ENCODE measurements at places on chromosomes 11 and 22. TPM values are rescaled to one million over a fixed set of nuclear protein-coding genes. Genes with fewer than 3 reads are reported as not detected.

DNA sequence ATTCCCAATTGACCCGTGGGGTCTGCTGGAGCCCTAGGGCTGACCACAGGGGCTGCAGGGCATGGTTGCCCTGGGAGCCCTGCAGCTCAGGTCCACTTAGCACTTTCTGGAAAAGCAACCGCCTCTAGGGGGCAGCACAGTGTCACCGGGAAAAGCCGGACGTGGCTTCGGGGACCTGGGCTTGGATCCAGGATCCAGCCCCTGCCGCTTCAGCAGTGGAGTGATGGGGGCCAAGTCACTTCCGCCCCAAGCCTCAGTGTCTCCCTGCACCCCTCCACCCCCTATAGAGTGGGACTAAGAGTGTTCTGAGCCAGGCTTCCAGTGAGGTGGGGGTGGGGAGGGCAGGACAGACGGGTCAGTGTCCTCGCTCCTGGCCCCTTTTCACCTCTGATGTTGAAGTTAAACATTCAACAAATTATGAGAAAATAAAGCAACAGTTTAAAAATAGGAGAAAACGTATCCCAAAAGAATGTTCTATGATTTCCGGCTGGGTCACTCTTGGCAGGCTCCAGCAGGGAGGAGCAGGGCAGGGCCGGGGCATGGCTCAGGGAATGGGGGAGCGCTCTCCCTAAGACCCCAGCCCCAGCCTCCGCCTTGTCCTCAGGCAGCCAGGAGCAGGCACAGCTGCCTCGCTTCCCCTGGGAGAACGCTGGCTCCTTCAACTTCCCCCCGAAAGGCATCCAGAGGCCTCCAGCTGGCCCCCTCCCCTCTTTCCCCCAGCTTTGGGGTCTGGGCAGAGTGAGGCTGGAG is 96.5 kb upstream of the FGF3 start:
- DNase-seq, result no peak

GRCh38 chr11:109726061-109726460 is 304.1 kb downstream of the C11orf87 start:
- DNase-seq, result no peak

DNA sequence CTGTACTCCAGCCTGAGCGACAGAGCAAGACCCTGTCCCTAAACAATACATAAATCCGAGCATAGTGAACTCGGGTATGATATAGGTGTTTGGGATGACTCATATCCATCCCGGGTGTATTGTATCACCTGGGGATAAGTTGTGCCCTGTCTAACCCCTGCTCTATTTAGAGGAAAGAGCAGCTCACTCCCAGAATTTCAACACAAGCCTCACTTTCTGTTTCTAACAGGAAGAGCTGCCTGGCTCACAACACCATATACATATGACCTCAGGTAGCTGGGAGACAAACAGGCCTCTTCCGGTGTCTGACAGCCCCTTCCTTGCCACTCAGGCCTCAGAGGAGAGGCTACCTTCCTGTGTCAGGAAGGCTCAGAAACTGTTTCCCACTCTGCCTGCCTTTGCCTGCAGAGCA is 9.9 kb upstream of the MICALL1 start:
- no peak for DNase-seq

OR10A5 gene
- not detected for total RNA-seq

GRCh38 chr11:115345361-115345760 is 158.9 kb downstream of the CADM1 start:
- no peak for DNase-seq

- no peak for DNase-seq
Measured at GRCh38 chr11:96967616-96968015, 577.8 kb downstream of the JRKL start.

GRCh38 chr11:19237813-19238212 is 2.9 kb downstream of the E2F8 start:
- DNase-seq, result no peak

DNA sequence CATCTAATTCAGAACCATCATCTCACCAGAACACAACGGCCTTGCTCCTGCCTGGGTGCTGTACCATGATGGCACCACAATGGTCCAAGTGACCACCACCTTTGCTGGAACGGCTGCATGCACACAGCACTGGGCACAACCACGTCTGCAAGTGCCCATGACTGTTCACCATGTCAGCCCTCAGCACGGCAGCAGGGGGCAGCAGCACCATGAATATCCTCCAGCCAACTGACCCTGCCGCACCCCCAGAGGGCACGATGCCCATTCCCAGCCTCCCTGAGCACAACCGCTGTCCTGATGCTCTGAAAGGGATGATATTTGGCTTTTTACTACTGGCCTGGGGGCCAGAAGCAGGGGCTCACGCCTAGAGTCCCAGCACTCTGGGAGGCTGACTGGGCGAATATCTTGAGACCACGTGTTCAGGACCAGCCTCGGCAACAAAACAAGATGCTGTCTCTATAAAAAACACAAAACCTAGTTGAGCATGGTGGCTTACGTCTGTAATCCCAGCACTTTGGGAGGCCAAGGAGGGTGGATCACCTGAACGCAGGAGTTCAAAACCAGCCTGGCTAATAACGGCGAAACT is 25.7 kb downstream of the DRD4 start:
- no peak for DNase-seq

GRCh38 chr11:16936643-16937042 is 77.6 kb downstream of the PLEKHA7 start:
- no peak for DNase-seq

KLHL35 gene
- total RNA-seq, result 0.95 TPM

DNA sequence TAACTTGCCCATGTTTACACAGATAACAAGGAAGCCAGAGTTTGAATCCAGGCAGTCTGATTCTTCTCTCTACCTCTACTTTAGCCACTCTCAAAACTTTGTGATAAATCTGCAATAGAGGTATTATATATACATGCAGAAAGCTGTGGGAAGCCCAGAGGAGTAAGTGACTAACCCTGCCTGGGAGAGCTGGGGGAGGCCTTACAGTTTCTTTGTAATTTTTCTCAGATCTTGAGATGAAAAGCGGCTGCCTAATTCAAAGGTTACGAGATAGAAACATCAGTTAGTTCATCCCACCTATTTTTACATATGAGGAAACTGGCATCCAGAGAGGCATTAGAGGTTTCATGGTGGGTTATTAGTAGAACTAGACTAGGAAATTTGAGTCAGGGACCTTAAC is 4.9 kb downstream of the STIM1 start:
- no peak for DNase-seq

GRCh38 chr22:32695451-32695891 is 106.0 kb upstream of the TIMP3 start:
- no peak for DNase-seq

DNA sequence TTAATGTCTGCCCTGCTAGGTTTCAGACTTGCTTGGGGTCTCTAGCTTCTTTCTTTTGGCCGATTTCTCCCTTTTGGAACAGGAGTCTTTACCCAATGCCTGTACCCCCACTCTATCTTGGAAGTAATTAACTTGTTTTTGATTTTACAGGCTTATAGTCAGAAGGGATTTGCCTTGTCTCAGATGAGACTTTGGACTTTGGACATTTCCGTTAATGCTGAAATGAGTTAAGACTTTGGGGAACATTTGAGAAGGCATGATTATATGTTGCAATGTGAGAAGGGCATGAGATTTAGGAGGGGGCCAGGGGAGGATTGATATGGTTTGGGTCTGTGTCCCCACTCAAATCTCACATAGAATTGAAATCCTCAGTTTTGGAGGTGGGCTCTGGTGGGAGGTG is 5.1 kb downstream of the KDM4F start:
- DNase-seq, result no peak

NUP160 gene
- 30.1 TPM for total RNA-seq
